Lower lobe of right lung (tissue), 2 donors: ENCODE measurements at places on chromosomes 6 and 20. TPM values are rescaled to one million over a fixed set of nuclear protein-coding genes. Genes with fewer than 3 reads are reported as not detected.

GRCh38 chr20:60254901-60255411, 296.7 kb downstream of the CDH26 start:
- no peak overlapping the region for H3K27ac ChIP-seq
- H3K4me3 ChIP-seq: no peak overlapping the region
- DNase-seq: no peak
- peaks cover 6% of the 10 kb centered on the region for H3K27me3 ChIP-seq
- H3K4me1 ChIP-seq: no peaks in the 10 kb centered on the region

DNA sequence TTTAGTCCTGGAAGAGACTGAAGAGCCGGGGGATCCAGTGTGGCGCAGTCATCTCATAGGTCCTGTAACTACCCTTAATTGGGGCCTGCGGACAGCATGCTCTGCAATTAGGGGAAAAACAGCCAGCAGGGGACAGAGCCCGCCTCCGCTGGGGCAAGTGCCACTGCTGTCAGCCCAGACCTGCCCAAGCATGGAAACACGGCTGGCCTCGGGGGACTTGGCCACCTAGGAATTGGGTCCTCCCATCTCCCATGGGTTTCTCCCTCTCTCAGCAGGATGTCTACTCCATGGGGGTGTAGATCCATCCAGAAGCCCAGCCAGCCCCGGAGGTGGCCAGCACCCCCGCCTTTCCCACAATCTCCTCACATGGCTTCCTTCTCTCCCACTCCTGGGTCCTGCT, 3.6 kb downstream of the GHRH start:
- peaks cover 6% of the 10 kb centered on the region for H3K27me3 ChIP-seq
- no peak overlapping the region for H3K27ac ChIP-seq
- H3K4me3 ChIP-seq: no peak overlapping the region
- H3K4me1 ChIP-seq: no peaks in the 10 kb centered on the region

- H3K4me1 ChIP-seq: peaks cover 31% of the 10 kb centered on the region
- no peaks in the 10 kb centered on the region for H3K27me3 ChIP-seq
- no peaks in the 10 kb centered on the region for H3K36me3 ChIP-seq
- no peak for DNase-seq
- H3K4me3 ChIP-seq: no peak overlapping the region
- no peak overlapping the region for H3K27ac ChIP-seq
These were observed 19.0 kb downstream of the SMAP1 start for GRCh38 chr6:70686548-70687133.

ADGRF1 gene
- total RNA-seq: 9.9 TPM

APCDD1L gene
- not detected for total RNA-seq

SLC17A2 gene
- not detected for total RNA-seq

MUC22 gene
- total RNA-seq: not detected

CPXM1 gene
- 10.2 TPM for total RNA-seq

CALHM5 gene
- total RNA-seq: 1.9 TPM
